Right hindlimb (tissue), 1 donor: ENCODE measurements at places on chromosomes 7 and 10.

DNA sequence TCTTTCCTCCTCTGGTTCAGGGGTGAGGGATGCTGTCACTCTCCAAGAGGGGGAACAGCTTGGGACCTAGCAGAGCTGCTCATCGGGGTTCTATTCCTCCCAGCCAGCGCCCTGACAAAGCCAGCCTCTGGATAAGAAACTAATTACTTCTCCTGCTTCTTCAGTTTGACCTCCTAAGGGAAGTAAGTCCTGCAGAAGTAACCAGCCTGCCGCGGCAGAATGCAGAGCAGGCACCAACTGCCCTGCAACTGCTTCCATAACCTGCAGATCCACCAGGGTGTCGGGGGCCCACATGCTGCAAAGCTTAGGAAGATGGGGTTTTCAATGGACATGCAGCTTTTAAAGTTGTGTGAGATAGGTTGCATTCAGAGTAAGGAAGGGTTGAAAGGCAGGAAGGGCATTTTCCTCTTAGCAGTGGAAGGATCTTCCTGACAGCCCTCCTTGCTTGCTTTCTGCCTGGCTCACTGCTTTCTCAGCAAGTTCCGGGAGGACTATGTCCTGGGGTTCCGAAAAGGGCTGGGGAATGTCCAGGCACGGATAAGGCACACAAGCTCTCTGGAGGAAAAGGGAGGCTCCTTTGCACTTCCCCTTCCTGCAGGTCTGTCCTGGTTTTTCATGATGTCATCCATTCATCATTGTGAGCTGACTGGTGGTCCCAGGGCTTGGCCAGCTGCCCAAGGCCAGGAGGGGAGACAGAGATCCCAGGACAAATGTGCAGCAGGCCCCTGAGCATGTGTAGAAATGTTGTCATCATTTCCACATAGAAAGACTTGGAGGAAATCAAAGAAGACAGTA is 24.3 kb upstream of the CALU start:
- no peak for DNase-seq

- no peak for DNase-seq
Observed at GRCh38 chr10:32901815-32902214, 56.2 kb downstream of the ITGB1 start.

DNA sequence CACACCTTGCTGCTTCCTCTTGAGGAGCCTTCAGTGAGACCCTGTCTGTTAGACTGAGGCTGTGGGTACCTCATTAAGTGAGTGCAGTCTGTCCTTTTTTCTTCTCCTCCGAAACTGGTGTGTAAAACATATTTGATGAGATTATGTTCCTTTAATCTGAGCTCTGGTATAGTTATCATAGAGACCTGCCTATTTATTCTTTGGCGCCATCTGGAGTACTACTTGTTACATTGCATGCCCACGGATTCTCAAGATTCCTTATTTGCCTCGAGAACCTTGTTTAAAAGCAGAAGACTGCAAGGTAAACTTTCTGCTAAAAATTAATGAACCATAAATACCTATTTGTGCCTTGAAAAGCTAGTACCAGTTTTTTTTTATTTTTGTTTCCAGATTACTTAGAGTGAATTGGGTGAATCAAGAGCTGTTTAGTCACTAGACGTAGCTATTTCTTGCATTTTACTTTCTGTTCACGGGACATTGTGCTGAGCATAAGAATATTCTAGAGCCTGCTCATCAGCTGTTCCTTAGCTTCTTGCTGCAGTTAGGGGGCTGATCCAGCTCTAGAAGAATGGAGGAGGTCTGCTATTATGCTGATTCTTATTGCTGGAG is 16.9 kb upstream of the STMP1 start:
- no peak for DNase-seq

GRCh38 chr10:28355376-28355775 is 52.5 kb upstream of the MPP7 start:
- no peak for DNase-seq

- DNase-seq: peak; percentile 71
Observed at GRCh38 chr10:97849687-97850402, at the start of gene GOLGA7B. GOLGA7B (plus strand) TSS chr10:97849843; CDS start chr10:97850304, 461 bp downstream.

DNA sequence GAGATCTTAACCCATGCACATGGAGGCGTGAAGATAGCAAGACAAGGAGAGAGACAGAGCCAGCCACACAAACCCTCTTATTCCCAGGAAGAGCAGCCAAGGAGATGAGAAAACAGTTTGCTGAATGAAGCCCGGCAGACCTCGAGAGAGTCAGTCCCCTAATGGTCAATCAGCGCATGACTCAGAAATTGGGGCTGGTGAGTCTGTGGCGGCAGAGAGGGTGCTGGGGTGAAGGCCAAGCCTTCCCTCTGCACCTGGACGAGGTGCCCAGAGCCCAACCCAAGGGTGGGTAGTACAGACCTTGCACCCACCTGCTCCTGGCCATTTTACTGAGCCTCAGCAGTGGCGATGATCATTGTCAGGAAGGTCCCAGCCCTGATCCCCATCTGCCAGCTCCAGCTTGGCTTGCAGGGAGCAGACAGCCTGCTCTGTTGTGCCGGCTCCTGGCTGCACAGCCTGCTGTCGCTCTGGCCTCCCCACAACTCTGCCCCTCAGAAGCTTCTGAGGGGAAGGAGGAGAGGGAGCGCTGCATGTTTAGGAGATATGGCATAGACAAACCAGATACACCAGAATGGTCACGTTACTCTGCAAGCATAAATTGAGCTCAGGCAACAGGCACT is 256.6 kb downstream of the RPS24 start:
- DNase-seq: no peak

DNA sequence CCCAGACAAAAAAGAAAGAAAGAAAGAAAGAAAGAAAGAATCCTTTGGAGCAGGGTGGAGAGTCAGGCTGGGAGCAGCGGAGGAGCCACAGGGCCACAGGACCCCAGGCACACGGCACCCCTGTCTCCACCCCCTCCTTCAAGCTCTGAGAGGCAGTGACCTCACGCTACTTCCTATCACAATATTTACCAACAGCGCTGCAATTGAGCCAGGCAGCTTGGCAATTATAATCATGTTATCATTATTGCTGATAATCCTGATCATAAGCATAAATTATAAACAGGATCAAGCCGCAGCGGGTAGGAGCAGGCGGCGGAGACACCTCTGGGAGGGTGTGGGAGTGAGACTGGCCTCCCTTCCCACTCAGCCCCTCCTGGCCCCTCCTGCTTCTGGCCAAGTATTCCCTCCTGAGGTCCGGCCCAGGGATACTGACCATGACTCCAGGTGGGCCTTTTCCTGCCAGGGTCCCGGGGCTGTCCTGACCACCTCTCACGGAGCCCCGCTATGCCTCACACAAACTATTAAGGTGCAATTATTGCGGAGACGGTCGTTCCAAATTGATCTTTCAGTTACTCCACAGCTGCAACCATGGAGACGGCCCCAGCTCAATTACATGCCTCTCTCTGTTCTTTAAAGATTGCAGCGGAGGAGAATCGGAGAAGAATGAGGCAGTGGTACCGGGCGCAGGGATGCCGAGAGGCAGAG is 10.0 kb upstream of the GTF2IRD1 start:
- no peak for DNase-seq

GRCh38 chr7:130838738-130839137 is 104.7 kb upstream of the KLF14 start:
- DNase-seq: no peak

DNA sequence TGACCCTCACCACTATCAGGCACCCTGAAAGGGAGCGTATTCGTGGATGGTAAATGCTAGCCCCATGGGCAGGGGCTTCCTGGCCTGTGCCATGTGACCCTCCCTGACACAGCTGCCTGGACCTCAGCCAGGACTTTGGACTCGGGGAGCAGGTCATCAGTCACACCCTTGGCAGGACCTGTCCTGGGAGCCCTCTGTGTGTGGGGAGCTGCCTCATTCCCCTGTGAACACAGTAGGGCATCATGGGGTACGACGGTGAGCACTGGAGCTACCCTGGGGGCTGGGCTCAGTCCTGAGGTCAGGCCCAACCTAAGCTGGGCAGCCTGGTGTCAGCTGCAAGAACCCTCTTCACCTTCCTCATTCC is 129.3 kb upstream of the FAM20C start:
- peak; percentile 17 for DNase-seq

GRCh38 chr7:19899529-19899928 is 126.1 kb upstream of the TMEM196 start:
- DNase-seq: no peak

GRCh38 chr7:84921154-84921553 is 265.7 kb downstream of the SEMA3D start:
- DNase-seq: no peak

- no peak for DNase-seq
Observed at GRCh38 chr7:47816647-47817046, 131.6 kb downstream of the PKD1L1 start.

- DNase-seq: no peak
Observed at GRCh38 chr7:100369105-100369504, 4.2 kb upstream of the PILRA start.

GRCh38 chr10:60476451-60476850 is 86.8 kb upstream of the ANK3 start:
- no peak for DNase-seq

- no peak for DNase-seq
Observed at GRCh38 chr7:156504006-156504405, 136.6 kb upstream of the RNF32 start.

DNA sequence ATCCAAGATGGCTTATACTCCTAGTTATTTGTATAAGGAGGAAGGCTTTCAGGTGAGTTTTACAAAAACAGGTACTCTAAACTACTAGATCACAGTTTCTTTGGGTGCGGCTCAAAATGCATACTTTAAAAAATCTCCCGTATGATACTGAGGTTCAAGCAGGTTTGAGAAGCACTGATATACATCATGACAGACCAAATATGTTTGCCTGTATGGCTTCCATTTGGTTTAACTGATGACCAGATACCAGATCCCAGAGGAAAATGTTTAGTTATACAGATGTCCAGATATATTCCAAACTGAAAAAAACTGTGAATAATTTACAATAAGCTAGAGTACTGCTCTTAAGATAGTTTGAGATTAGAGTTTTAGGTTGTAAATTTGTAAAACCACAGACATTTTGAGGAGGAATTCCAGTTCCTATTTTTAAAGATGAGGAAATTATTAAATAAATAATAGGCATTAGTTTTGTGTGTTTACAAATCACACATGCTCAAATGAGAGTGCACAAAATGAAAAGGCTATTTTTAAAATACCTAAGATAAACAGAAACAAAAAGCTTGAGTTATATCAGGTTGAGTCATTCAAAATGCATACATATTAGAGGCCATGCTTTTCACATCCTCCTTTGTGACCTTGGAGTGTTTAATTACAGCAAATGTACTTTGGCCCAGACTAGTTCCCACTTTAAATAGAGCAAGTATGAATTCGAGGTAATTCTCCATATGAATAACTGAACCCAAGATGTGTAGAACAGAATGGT is 60.5 kb downstream of the SEMA3C start:
- DNase-seq: no peak

DNA sequence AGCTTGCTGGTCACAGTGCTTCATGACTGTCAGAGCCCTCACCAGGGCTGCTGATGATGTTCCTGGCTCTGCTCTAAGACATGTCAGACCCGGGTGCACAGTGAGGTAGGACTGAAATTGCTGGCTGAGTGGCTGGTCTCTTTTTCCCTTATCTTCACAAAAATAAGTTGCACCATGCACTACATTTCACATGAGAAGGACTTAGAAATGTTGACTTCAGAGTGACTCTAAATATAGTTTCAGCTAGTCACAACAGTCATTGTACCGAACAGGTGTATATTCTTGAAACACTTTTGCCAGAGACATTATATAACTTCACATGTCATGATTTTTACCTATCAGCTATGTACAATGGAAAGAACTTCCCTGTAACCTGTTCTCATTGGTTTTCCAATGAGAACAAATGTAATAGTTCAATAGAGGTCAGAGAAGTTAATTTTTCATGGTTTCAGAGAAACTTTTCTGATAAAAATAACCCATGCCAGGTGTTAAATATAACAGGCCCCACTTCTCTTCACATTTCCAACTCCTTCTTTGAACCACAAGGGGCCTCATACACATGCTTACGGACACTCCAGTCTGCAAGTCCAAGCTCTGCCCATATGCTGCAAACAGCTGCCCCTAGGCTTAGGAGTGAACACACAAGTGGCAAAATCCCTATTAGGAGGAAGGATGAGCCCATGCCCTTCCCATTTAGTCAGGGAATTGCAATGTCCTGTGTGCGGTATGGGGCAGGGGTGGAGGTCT is 115.6 kb downstream of the CDK6 start:
- DNase-seq: peak; percentile 38
